Chondrocyte (in vitro differentiated cells): ENCODE measurements at places on chromosomes 7 and 10.

GRCh38 chr10:96216775-96217174, 54.6 kb downstream of the BLNK start:
- H3K27me3 ChIP-seq = peaks cover 25% of the 10 kb centered on the region
- no peak for DNase-seq
- H3K36me3 ChIP-seq = no peaks in the 10 kb centered on the region
- no peak overlapping the region for H3K27ac ChIP-seq
- no peaks in the 10 kb centered on the region for H3K4me1 ChIP-seq

DNA sequence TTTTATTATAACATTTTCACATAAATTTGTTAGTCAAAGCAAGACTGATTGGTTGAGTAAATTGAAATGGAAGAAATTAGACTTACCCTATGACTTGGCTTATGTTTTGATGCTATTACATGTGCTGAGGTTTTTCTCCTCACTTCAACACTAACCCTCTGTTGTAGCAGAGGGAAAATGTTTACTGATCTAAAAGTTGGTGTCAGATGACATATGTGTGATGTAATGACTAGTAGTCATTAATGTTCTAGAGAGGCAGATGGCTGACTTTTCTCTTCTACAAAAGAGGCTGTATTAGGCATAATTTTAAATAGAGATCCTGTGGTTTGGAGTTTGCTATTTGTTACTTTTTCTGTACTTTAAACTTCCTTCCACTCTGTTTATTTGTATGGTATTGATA, 266.0 kb downstream of the BBS9 start:
- H3K27ac ChIP-seq = no peak overlapping the region
- DNase-seq = no peak
- no peaks in the 10 kb centered on the region for H3K4me1 ChIP-seq
- no peak overlapping the region for H3K4me3 ChIP-seq

- H3K36me3 ChIP-seq = no peaks in the 10 kb centered on the region
- DNase-seq = no peak
- H3K4me1 ChIP-seq = no peaks in the 10 kb centered on the region
- H3K27ac ChIP-seq = no peak overlapping the region
- no peak overlapping the region for H3K4me3 ChIP-seq
Observed at GRCh38 chr7:72453471-72453870, 41.3 kb upstream of the CALN1 start.

DNA sequence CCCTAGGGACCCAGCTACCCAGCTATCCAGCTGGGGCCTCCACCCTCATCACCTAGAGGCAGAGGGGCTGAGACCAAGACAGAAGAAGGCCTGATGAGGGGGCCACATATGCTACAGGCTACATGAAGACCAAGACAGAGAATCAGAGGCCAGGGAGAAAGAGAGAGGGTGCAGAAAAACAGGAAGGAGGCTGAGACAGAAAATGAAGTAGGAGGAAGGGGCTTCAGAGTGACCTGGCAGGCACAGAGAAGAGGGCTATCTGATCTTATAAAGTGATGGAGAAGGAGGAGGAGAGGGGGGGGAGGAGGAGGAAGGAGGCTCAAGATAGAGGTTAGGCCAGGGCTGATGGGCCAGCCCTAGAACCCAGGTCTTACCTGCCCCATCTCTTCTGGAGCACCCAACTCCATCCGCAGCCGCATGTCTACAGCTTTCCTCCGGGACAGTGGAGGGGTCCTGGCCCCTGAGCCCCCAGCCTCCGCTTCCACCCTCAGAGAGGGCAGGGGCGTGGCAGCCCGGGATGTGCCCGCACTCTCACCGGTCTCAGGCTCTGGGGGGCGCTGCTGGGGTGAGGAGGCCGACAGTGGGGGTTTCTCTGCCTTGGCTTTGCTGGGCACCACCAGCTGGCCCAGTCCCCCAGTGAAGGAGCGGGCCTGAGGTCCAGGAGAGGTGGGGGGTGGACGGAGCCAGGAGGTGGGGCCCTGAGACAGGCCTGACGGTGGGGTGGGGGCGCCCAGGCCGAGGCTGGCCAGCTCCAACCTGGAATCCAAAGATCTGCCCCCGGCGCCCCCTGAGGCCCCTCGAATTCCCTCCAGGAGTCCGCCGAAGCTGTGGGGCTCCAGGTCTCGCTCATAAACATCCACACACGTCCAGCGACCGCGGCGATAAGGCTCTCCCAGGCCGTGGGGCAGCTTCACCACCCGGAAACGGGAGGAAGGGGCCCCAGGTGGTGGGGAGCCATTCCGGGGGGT, 1.8 kb downstream of the TSC22D4 start:
- DNase-seq = no peak
- H3K4me3 ChIP-seq = peak overlapping the region; percentile 90
- H3K4me1 ChIP-seq = peaks cover 30% of the 10 kb centered on the region
- H3K36me3 ChIP-seq = peaks cover 4% of the 10 kb centered on the region

DNA sequence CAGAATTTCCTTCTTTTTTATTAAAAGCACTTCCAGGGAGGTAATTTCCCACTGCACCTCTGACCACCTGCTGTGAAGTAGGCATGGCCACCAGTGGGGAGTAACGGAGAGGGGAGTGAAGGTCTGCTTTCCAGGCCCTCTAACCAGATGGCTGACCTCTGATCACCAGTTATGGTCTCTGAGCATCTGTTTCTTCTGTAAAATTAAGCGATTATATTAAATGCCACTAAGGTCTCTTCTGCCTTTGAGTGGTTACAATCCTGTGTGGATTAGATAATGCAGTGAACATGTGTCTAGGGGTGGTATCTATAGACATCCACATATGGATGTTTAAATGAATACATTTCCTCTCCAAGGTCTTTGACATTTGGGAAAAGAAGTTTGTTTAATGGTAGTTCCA, 199.6 kb downstream of the HERPUD2 start:
- DNase-seq = no peak
- H3K36me3 ChIP-seq = no peaks in the 10 kb centered on the region
- H3K27ac ChIP-seq = no peak overlapping the region
- peaks cover 12% of the 10 kb centered on the region for H3K27me3 ChIP-seq
- H3K4me1 ChIP-seq = no peaks in the 10 kb centered on the region
- no peak overlapping the region for H3K4me3 ChIP-seq

DNA sequence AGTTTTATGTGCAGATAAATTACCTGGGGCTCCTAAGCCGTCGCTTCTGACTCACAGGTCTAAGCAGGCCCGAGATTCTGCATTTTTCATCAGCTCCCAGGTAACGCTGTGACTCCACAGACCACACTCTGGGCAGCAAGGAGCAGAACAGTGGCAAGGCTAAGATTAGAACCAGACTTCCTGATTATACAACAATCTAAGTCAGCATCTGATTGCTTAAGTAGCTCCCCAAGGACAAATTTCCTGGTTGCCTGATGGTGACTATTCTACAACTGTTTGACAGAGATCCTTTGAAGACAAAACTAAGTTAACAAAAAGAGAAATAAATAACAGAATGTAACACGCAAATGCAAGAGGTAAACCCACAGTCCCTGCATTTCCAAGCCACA, 69.0 kb downstream of the CREB3L2 start:
- H3K4me3 ChIP-seq = no peak overlapping the region
- peak overlapping the region; percentile 76 for H3K27ac ChIP-seq
- no peaks in the 10 kb centered on the region for H3K27me3 ChIP-seq
- H3K4me1 ChIP-seq = peaks cover 85% of the 10 kb centered on the region

DNA sequence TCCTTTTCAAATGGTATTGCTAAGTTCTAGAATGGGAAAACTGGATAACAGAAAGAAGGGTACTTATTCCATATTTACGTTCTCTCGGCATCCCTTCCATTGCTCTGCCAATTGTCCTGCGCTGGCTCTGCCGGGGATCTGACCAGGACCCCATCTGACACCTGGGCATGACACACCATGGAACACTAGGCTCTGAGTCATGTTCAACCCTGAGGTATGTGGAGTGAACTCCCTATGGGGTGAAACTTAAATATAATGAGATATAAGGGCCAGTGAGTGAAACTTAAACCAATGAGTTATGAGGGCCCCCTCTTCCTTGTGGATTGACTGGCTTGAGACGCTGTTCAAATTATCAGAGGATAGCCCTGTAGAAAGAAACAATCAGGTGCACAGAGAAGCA, 55.1 kb upstream of the ZEB1 start:
- peaks cover 42% of the 10 kb centered on the region for H3K4me1 ChIP-seq
- H3K27me3 ChIP-seq = no peaks in the 10 kb centered on the region
- no peaks in the 10 kb centered on the region for H3K36me3 ChIP-seq

DNA sequence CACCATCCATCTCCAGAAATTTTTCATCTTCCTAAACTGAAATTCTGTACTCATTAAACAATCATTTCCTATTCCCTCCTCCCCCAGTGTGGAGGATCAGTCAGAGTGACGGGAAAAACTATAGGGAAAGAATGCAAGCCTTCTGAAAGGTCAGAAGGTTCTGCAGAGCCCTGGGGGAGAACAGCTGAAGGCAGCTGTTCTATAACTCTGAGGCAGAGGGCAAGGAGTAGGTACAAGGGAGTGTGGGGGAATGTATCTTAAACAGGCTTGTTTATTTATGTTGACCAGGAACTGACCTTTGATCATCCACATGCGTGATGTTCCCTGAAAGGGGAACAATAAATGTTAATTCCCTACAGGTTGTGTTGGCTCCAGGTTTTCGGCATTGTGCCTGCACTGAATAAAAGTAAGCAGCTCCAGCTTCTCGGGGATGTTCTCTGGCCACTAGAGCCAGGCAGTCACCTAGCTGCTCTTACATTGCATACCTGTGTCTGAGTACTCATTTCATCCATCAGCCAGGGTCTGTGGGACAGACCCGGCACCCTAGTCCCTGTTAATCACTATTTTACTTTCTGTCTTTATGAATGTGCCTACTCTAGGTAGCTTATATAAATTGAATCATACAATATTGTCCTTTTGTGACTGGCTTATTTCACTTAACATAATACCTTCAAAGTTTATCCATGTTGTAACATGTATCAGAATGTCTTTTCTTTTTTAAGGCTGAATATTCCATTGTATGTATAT, 5.8 kb downstream of the IFIT1 start:
- DNase-seq = no peak
- H3K4me3 ChIP-seq = no peak overlapping the region
- H3K27me3 ChIP-seq = no peaks in the 10 kb centered on the region
- H3K4me1 ChIP-seq = peaks cover 14% of the 10 kb centered on the region

- H3K36me3 ChIP-seq = peaks cover 2% of the 10 kb centered on the region
- H3K27ac ChIP-seq = no peak overlapping the region
- peaks cover 33% of the 10 kb centered on the region for H3K4me1 ChIP-seq
- no peak overlapping the region for H3K4me3 ChIP-seq
Observed at GRCh38 chr10:125213541-125214282, 53.3 kb upstream of the CTBP2 start.
